ENCODE measurements at places on chromosomes 2 and 18. TPM values are rescaled to one million over a fixed set of nuclear protein-coding genes. Genes with fewer than 3 reads are reported as not detected.

Gene SCN7A
- total RNA-seq, result 0.90 TPM

Gene MARCHF7
- total RNA-seq, result 212 TPM

Gene COA5
- 16.4 TPM for total RNA-seq

Gene DDX1
- 74.9 TPM for total RNA-seq

Gene TRIM54
- total RNA-seq, result not detected

Gene TTN
- 0.18 TPM for total RNA-seq

Gene PGAP1
- 6.7 TPM for total RNA-seq

Gene CPLX4
- not detected for total RNA-seq

Gene RAPGEF4
- total RNA-seq, result 3.2 TPM

Gene CUL3
- total RNA-seq, result 78.3 TPM
